HAP-1 (cell line): ENCODE measurements at places on chromosomes 7 and 10.

DNA sequence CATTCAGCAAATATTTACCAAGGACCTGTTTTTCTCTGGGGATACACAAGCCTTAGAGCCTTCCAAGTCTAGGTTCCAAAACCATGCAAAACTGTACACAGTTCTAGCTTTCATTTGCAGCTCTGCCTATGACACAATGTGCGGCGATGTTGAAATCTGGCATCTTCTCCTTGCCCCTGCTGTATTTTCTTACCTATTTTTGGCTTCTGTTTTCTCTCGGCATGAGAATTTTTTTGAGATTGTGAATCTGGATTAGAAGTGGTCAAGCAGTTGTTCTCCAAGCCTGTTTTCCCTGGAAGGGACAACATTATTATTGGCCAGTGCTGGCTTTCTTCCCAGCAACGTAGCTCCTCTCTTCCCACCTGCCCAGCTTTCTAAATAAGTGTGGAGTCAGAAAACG lies 176.3 kb downstream of the CREB5 start:
- no peak for DNase-seq

DNA sequence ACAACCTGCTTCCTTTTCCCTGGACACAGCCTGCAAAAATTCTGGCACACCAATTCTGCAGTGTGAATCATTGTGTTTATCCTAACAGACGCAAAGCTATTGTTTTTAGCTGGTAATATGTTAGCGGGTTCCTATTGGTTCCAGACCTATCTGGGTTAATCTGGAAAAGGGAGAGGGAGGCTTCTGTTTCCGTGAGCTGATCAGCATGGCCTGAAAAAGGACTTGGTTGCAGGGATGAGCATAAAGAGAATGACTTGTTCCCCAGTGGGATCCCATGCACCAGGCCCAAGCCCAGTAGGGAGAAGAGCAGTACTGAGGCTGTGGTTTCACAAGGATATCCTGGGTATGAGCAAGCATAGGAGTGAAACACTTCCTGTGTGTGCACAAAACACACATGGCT lies 78.4 kb downstream of the PDE1C start:
- DNase-seq = no peak

DNA sequence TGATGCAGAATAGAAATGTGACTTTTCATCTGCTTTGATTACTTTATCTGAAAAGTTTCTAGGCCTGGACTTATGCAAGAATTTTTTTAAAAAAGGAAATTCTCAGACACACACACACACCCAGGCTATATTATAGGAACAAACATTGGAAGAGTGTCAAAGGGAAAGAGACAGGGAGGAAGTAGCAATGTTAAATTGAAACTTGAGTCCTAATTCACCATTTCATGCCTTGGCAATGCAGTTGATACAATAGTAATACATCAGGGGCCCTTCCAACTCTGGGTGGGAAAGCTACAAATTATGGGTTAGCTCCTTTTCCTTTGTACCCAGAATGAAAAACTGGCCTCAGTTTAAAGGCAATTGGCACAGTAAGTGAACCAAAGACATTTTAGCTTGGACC lies 258.0 kb upstream of the LYZL1 start:
- DNase-seq = no peak

DNA sequence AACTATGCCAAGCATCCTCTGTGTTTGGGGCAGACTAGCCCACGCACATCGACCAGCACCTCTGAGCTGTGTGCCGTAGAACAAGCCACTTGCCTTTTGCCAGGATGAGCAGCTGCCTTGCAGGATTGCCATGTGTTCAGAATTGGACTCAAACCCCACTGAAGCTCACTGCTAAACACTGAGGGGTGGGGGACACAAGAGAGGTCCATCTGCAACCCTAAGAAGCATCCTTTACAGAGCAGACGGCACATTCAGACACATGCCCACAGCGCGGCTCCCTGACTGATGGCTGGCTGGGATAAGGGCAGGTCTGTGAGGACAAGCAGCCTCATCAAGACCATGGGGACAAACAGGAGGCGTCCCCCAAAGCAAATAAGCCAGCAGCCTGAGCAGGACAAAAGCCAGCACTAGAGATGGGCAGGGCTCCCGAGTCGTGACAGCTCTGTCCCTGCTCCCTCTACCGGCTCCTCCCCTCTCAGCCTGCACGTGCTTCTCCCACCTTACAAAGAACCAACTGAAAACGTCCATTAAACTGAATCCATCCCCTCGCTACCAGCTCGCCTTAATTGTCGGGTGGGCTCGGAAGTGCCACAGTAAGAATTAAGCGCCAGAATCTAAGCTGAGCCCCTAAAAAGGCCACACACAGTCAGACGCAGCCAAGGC lies 114.2 kb downstream of the PRKAG2 start:
- DNase-seq = no peak

- no peak for DNase-seq
Measured at GRCh38 chr10:93461807-93462178, 20.3 kb downstream of the MYOF start.

- DNase-seq = no peak
Measured at GRCh38 chr10:109914966-109915365, 8.3 kb downstream of the XPNPEP1 start.

GRCh38 chr10:124251317-124252065 lies 158.1 kb upstream of the CHST15 start:
- no peak for DNase-seq

DNA sequence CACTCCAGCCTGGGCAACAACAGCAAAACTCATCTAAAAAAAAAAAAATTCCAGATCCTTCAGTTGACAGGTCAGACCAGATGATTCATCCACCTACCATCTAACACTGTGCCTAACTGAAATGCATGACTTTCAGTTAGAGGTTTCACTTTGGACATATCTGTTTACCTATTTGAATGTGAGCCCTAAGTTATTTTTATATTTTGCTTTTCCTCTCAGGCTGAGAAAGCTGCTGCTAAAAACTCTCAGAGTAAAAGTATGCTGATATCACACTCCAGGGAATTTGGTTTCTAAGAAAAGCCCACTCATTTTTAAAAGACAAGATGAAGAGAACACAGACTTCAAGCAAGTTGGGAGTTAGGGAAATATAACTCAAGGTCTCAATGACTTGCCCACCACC lies 126.0 kb downstream of the SGMS1 start:
- DNase-seq = no peak

- DNase-seq = no peak
Measured at GRCh38 chr10:114576132-114576487, 82.0 kb downstream of the ABLIM1 start.
